Vagina (tissue), 2 donors: ENCODE measurements at places on chromosomes 4 and X.

DNA sequence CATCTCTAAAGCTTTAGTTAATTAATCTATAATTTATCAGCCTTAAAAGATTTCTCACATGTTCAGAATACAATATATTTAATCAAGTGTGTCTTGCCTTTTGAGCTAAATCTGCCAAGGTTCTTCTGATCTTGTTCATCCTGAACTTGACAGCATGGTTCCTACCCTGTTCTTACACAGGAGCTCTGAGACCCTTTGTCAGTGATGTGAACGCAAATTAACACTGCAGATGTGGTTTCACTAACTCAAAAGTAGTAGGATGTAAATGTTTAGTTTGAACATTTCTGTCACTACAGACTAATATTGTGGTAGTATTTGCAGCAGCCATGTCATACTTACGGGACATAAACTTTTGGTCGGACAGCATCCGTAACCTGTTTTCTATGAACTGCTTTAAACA is 59.4 kb downstream of the SMARCAD1 start:
- no peak for DNase-seq

GRCh38 chrX:153214934-153215333 is 35.9 kb downstream of the MAGEA1 start:
- DNase-seq = no peak

- no peak for DNase-seq
Observed at GRCh38 chrX:11537141-11537540, 128.6 kb downstream of the ARHGAP6 start.

- no peak for DNase-seq
Observed at GRCh38 chrX:7263330-7263729, 115.4 kb upstream of the PUDP start.

GRCh38 chr4:76546327-76546726 is 111.3 kb downstream of the SHROOM3 start:
- DNase-seq = no peak

GRCh38 chr4:44872246-44872645 is 145.9 kb upstream of the GNPDA2 start:
- no peak for DNase-seq

- no peak for DNase-seq
Observed at GRCh38 chr4:107721436-107722100, 1.5 kb upstream of the PAPSS1 start.

DNA sequence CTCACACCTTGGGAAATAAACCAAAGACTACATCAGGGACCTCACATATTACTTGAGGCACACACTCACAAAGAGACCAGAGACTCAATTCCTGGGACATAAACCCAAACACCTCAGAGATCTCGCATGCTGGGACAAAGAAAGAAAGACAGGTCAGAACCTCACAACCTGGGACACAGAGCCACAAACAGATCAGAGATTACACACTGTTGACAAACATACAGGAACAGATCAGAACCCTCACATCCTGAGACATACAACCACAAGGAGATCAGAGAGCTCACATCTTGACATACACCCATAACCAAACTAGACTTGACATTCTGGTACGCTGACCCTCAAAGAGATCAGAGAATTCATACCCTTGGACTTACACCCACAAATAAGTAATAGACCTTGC is 17.3 kb downstream of the SUV39H1 start:
- no peak for DNase-seq

DNA sequence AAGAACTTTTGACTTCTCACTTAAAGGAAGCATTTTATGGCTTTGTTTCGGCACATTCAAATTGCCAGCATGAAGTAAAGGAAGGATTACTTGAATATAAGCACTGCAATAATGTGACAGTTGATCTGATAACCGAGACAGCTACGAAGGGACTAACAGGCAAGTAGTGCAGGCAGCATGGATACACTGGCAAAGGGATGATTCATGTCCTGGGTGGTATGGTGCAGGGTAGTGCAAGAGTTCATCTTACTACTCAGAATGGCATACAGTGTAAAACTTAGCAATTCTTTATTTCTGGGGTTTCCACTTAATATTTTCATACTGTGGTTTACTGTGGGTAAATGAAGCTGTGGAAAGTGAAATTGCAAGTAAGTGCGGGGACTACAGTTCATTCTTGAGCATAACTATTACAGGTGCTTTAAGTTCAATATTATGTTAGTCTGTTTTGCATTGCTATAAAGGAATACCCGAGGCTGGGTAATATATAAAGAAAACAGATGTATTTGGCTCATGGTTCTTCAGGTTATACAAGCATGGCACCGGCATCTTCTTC is 611.8 kb downstream of the SPOCK3 start:
- no peak for DNase-seq

DNA sequence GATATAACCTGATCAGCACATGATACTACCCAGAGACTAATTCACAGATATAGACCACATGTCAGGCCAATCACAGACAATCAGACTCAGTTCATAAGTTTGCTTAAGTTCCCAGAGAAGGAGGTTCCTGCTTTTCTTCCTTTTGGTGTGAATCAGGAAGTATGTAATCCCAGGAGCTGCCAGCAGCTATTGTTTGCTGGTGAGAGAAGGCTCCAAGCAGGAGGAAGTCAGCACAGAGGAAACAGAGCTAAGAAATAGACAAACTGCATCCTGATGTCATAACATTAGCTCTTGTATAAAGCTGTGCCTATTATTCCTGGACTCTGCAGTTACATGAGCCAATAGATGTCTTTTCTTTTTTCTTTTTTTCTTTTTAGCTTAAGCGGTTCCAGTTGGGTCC is 50.9 kb downstream of the UCHL1 start:
- no peak for DNase-seq

GRCh38 chr4:72689923-72690322 is 120.9 kb upstream of the ADAMTS3 start:
- no peak for DNase-seq

- DNase-seq = peak; percentile 47
Observed at GRCh38 chr4:39451423-39452023, 7.2 kb downstream of the RPL9 start.

GRCh38 chrX:34584781-34585180 is 72.3 kb downstream of the TMEM47 start:
- DNase-seq = no peak

DNA sequence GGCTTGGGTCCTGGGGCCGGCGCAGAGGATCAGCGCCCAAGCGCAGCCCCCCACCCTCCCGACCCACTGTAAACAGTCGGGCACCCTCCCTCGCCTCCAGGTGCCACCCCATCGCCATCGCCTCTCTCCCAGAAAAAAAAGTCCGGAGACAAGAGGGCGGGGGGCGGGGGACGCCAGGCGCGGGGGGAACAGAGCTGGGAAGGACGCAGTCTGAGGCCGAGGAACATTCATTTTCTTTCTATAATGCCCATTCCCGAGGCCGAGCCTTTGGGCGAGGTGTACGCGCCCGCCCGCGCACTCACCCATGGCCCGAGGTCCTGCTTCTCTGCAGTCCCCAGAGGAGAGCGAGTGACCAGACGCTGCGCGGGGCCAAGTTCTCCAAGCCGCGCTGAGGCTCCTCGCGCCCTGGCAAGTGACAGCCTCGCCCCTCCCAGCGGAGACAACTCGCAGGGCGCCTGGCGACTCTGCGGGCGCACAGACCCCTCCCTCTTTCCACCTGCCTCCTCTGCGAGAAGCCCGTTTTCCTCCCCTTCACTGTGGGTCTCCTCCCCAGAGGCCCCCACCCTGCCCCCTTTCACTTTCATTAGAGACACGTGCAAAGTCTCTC is 63.5 kb upstream of the WDR17 start:
- no peak for DNase-seq

- DNase-seq = no peak
Observed at GRCh38 chrX:102765217-102765616, 44.7 kb downstream of the GPRASP3 start.

DNA sequence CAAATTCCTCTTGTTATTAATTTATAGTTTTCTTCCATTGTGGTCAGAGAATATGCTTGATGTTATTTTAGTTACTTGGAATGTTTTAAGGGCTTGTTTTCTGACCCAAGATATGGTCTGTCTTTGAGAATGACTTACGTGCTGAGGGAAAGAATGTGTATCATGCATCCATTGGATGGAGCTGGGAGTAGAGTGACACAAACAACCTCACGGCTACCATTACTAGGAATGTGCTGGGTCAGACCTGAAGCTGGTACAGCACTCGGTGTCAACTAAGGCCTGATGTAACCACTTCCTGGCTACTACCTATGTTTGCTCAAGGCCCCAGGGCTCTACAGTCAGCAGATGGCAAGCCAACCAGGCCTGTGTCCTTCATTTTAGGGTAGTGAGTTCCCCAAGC is 257.8 kb downstream of the FAT4 start:
- DNase-seq = no peak

DNA sequence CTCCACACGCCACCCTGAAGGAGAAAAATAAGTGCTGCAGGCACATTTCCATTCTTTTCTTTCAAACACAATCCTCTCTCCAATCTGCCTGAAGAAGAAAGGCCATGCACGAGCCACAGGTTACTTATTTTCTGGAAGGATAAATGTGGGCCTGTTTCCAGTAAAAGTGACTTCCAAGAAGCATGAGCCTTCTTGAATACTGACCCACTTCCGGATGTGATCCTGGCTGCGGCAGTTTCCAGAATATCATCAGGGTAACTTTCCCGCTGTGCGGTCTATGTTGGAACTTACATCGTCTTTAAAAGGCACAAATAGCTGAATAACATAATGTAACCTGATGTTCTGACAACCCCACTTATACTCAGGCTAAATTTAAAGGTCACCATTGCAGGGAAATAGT is 66.3 kb upstream of the TAPT1 start:
- DNase-seq = no peak

DNA sequence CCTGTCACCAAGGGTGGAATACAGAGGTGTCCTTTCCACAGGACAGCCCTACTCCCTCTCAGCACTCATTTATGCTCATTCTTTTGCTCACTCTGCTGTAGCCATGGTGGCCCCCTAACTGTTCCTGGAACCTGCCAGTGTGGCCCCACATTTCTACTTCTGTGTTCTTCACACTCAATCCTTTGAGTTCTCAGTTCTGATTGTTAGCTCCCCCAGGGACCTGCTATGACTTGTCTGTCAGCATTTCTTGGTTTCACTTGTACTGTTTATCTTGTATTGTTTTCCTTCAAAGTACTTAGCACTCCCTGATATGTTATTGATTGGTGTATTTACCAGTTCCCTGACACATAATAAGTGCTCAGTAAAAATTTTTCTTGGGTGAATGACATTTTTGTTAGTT is 14.9 kb downstream of the VBP1 start:
- DNase-seq = no peak

GRCh38 chrX:123173833-123174232 is 10.2 kb upstream of the GRIA3 start:
- DNase-seq = no peak

GRCh38 chr4:140005699-140006098 is 148.3 kb downstream of the MAML3 start:
- DNase-seq = no peak

DNA sequence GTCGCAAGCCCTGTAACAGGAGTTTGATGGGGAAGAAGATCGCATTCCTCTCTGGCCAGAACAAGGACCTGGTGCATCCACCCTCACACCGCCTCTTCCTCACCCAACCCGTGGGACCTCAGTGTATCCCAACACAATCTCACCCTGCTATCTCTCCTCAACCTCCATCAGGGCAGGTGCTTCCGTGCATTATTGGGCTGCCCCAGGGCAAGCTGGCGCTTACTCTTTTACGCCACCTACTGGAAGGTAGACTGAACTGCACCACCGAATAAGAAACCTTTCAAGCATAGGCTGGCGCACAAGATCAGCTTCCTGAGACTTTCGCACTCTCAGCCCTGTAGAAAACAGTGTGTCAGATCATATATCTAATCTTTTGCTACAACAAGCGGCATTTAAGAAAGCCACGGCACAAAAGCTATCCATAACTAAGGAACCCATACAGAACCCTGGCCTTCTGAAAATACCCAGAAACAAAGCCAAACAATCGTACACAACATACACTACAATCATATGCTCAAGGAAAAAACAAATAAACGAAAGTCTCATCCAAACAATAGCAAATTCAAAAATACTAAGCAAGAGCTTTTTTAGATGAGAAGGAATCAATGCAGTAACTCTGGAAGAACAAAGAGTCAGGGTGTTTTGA is 209.3 kb downstream of the UGT8 start:
- DNase-seq = no peak

DNA sequence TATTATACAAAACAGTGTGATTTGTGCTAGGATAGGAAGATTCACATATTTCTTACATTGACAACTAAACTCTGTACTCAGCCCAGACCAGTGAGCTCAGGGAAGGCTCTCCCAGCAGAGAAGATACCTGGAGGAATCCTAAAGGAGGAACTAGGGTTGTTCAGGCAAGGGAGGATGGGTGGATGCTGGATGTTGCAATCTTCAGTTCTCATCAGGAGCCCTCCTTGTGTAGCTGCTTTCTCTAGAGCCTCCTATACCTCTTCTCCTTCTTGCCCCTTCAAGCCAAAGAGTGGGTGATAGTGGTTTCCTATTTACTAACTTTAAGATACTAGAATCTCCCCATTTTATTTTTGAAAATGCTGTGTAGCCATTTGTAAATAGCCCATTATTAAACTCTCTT is 117.3 kb downstream of the NKX6-1 start:
- DNase-seq = no peak

DNA sequence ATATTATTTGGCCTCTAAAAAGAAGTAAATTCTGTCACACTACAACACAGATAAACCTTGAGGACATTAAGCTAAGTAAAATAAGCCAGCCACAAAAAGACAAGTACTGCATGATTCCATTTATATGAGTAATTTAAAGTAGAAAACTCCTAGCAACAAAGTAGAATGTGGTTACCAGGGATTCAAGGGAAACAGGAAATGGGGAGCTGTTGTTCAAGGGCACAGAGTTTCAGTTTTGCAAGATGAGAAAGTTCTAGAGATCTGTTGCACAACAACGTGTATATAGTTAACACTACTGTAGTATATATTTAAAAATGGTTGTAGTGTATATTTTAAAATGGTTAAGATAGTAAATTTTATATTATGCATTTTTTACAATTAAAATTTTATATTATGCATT is 25.4 kb downstream of the SEC31A start:
- DNase-seq = no peak

DNA sequence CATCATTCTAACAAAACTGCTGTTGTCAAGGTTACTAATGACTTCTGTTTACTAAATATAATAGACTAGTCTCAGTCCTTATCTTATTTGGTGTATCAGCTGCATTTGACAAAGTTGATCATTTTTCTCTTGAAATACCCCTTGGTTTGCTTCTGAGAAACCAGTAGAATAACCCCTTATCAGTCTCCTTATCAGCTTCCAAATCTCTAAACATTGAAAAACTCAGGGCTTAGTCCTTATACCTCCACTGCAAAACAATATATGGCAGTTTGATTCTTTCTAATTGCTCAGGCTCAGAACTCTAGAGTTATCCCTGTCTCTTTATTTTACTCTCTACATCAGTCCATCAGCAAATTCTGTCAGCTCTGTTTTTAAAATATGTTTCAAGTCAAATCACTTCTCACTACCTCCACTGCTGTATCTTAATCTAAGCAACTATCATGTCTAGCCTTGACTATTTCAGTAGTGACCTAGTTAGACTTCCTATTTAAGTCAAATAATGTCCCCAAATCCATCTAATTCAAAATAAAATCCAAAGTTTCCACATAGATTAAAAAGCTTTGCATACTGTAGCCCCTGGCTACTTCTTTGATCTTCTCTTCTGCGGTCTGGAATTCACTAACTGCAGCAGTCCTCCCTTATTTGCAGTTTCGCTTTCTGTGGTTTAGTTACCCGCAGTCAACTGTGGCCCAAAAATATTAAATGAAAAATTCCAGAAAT is 87.1 kb upstream of the NPNT start:
- no peak for DNase-seq
